GM12892 (cell line): ENCODE measurements at places on chromosomes 5 and 9.

DNA sequence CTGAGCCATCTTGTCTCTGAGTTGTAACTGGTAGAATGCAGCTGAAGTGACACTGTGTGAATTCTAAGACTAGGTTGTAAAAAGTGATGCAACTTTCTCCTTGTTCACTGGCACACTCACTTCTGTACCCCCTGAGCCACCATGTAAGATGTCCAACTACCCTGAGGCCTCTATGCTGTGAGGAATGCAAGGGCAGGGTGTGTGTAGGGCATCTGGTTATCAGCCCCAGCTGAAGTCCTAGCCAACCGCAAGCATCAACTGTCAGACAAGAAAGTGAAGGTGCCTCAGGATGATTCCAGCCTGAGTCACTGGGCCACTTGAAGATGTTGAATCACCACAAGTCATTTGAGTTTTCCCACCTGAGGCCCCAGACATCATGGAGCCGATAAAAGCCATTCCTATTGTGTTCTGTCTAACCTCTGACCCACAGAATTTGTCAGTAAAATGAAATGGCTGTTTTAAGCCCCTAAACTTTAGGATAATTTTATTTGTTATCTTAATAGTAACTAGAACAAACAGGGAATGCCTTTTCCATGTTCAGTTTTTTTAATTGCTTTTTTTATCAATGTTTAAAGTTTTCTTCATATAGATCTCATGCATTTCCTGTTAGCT, 18.7 kb upstream of the RHOBTB3 start:
- DNase-seq, result no peak

GRCh38 chr9:76730801-76731200, 33.4 kb upstream of the PCA3 start:
- DNase-seq, result no peak

GRCh38 chr9:87499424-87500017, 1.9 kb downstream of the DAPK1 start:
- no peak for DNase-seq

GRCh38 chr9:5357431-5358105, 17.9 kb upstream of the RLN1 start:
- DNase-seq, result no peak

DNA sequence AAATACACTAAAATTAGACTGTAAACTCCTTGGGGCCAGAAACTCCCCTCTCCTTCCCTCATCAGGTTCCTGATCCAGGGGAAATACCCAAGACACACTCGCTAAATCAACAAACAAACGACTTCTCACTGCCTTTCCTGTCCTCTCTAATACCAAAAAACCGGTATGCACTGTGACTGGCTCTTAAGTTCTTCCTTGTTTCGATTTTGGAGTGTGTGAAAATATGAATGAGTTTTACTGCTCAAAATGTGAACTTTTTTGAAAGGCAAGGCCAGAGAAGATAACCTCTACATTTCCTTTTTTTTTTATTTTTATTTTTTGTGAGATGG, 81.1 kb upstream of the EPB41L4B start:
- no peak for DNase-seq

DNA sequence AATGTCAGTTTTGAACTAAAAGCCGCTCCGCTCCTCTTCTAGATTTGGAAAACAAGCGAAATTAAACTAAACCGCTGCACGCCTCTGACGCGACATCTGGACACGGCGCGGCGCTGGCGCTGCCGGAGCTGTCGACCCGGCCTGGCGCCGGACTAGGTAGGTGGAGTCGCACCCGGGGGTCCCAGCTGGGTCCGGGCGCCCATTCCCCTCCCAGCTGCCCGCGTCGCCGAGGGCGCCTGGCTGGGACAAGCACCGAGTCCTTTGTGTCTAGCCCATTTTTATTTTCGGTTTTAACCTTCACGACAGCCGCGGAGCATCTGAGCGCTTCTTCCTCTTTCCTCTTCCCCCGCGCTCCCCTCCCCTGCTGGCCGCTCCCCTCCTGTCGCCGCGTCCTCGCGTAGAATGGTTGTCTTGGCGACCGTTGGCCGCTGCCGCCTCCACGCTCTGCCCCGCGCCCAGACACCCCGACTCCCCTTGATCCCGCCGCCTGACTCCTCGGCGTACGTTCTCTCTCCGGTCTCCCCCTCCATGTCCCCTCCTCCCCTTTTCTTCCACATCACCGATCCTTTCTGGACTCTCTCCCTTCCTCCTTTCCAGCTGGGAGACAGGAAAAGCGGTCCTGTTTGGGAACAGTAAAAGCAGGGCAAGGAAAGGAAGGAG, 545 bp downstream of the CDKN2B-AS1 start:
- DNase-seq, result peak; percentile 68

DNA sequence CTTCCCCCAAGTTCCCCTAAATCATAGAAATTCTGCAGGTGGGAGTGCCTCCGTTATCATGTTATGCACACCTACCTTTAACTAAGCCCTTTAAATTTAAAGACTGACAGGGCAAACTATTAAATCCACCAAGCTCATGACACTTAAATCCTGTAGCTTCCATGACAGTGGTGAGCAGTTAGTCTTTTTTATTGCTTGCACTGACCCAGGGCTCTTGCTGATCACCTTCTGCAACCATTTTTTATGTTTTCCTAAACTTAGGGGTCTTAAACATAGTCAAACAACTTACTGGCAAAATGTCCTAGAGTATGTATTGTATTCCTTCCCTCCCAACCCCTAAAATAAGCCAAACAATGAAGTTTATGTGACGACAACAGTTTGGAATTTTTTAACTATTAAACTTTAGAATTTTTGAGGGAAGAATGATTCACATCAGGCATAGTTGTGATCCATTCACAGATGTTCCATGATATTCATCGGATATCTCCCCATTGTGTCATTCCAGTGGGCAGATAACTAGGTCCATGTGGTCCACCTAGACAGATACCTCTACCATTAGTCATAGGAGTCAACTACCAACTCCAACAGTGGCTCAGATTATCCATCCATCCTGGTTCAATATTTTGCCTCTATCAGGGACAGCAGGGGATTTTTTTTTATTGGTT, 283.1 kb downstream of the ADAMTS6 start:
- no peak for DNase-seq

GRCh38 chr9:121774715-121775613, 123.5 kb downstream of the DAB2IP start:
- DNase-seq, result no peak

- DNase-seq, result no peak
Observed at GRCh38 chr9:34513567-34514214, 9.1 kb downstream of the ENHO start.

DNA sequence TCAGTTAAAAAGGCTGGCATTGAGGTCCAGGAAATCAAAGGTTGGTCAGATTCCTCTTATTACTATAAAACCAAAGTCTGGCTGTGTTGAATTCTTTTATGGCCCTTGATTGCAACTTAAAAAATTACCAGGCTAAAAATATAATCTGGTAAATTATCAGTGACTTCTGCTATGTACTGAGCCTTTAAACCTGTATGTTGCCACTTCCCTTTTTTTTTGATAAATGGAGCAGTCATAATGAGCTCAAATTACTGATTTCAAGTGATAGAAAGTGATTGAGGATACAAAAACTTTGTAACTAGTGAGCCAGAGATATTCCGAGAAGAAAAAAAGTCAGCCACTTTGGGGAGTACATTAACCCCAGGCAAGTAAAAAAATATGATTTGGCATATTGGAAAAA, 100.1 kb downstream of the GIN1 start:
- DNase-seq, result no peak

- DNase-seq, result no peak
Observed at GRCh38 chr9:16262477-16263261, 607.8 kb downstream of the BNC2 start.

GRCh38 chr5:116536316-116537083, 38.1 kb downstream of the SEMA6A start:
- no peak for DNase-seq

DNA sequence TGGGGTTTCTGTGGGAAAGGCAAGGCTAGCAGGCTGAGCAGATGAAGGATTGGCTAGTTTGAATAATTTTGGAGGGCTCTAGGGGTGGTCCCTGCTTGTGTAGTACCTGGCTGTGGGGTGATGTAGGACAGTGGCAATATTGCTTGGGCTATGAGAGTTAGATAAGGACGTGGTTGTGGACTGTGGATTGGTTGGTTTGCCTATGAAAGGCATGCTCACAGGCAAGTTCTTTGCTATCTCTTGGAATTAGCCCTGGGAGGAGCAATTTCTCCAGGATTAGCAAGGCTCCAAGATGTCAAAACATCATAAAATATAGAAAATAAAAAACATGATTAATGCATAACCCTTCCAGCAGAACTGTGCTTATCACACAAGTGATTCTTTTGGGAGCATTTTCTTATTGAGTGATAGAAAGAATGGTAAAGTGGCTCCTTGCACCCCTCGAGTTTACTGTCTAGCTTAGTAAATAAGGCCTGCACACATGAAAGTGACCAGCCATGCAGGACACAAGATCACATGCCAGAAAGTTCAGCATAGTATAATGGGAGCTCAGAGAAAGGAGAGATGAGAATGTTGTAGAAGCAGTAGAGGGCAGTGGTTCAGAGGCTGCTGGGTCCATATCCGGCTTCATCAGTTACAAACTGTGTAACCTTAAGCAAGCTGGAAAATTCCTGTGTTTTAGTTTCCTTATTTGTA, 13.8 kb downstream of the AOPEP start:
- no peak for DNase-seq
